ENCODE measurements at places on chromosomes 1 and 21. TPM values are rescaled to one million over a fixed set of nuclear protein-coding genes. Genes with fewer than 3 reads are reported as not detected.

The SFPQ gene
- 322 TPM for total RNA-seq

GRCh38 chr1:212515329-212515760 lies 82.6 kb downstream of the NENF start:
- no peaks in the 10 kb centered on the region for H3K27me3 ChIP-seq
- DNase-seq = no peak
- no peak overlapping the region for H3K4me3 ChIP-seq
- no peak overlapping the region for H3K27ac ChIP-seq

DNA sequence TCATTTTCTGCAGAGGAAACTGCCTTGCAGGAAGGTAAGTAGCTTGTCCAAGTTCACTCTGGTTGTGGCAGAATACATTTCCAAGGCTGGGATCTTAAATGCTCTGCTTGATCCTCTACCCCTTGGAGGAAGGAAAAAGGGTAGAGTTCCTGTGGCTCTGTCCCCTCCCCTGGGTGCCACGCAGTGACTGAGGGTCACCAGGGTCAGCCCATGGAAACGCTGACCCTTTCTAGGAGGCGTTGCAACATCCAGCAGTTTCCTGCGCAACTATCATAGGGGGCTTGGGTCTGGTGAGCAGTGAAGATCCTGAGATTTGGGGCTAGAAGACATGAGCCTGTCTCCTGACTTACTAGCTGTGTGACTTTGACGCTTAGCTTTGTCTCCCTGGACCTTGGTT lies 29.4 kb upstream of the EPS8L3 start:
- H3K27ac ChIP-seq = no peak overlapping the region
- no peaks in the 10 kb centered on the region for H3K27me3 ChIP-seq
- no peaks in the 10 kb centered on the region for H3K36me3 ChIP-seq
- no peak for DNase-seq
- no peak overlapping the region for H3K4me3 ChIP-seq

DNA sequence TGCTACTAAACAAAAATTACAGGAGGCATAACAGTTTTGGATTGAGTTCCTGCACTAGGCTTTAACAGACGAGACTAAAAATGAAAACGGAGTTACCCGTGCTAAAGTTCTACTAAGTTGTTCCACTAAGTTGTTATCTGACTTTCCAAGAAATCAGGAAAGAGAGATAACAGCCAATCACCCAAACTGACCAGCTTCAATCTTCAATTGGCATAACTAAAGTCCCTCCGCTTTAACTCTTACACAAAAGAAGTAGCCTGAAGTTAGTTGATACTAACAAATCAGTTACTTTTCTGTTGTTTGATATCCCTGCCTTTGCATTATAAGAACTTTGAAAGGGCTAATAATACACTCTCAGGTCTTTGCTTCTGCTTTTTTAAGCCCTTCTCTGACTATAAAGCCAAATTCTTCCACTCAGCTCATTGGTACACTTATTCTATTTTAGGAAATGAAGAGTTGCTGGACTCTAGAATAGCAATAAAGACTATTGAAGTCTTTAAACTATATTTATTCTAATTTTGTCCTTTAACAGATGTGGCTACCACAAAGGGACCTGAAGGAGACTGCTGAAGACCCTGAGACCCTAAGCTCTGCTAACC lies 61.3 kb downstream of the TESK2 start:
- no peaks in the 10 kb centered on the region for H3K36me3 ChIP-seq
- no peak for DNase-seq
- H3K4me3 ChIP-seq = no peak overlapping the region
- H3K4me1 ChIP-seq = no peaks in the 10 kb centered on the region

GRCh38 chr1:71166178-71167173 lies 85.6 kb upstream of the ZRANB2 start:
- H3K27me3 ChIP-seq = 0 out of 2 replicates have a peak, but pooled peaks cover 12% of the 10 kb centered on the region
- no peaks in the 10 kb centered on the region for H3K36me3 ChIP-seq
- no peak overlapping the region for H3K27ac ChIP-seq
- H3K4me3 ChIP-seq = no peak overlapping the region
- no peaks in the 10 kb centered on the region for H3K4me1 ChIP-seq
- DNase-seq = no peak
